Fibroblast of villous mesenchyme (primary cell): ENCODE measurements at places on chromosomes 4 and X. TPM values are rescaled to one million over a fixed set of nuclear protein-coding genes. Genes with fewer than 3 reads are reported as not detected.

The PTCHD1 gene
- total RNA-seq, result under 0.01 TPM in 1 of 2 replicates, not detected in the other

GRCh38 chr4:153553819-153554170, 87.6 kb downstream of the TMEM131L start:
- DNase-seq, result no peak

DNA sequence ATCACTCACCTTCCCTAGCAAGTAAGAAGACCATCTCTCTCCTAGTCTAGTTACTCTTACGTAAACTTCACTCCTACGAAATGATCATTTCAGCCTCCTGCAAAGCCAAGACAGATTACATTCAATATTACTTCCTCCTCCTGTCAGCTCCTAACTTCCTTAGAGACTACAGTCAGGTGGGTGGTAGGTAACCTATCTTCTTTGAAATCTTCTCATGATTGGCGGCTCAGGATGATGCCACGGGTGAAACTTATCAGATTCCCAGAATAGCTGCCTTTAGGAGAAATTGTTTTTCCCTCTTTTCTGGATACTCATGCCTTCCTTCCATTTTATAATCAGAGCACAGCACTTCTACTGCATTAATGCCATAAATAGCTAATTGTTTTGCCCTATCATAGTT, 744.8 kb upstream of the HS3ST1 start:
- no peak for DNase-seq

DNA sequence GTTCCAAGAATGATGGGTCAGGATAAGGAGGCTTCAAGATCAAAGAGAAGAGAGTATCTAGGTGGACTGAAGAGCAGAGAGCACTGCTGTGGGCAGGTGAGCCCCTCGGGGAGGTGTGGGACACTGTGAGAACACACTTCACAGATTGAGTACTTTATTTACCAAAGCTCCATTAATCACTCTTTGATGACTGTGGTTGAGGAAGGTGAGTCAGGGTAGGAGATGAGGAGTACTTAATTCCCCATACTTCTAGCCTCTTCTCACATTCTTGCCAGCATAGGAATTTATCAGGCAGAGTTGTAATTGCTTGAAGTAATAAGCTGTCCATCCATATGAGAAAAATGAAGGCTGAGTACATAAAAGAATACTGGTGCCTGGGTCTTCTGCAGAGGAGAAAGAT, 375.3 kb downstream of the PCDH10 start:
- DNase-seq, result no peak

The DOCK11 gene
- total RNA-seq, result 50.1 and 54.4 TPM in 2 replicates

DNA sequence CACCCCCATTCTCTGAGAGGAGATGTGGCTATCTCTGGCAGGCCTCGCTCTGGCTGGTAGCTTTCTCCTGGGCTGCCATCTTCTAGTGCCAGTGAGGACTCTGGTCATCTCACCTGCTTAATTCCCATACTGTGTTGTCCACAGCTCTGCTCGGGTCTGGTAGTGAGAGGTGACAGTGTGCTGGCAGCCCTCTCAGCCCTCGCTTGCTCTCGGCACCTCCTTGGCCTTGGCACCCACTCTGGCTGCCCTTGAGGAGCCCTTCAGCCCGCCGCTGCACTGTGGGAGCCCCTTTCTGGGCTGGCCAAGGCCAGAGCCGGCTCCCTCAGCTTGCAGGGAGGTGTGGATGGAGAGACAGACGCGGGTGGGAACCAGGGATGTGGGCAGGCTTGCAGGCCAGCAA, 52.7 kb downstream of the CPLX1 start:
- DNase-seq, result no peak

- no peak for DNase-seq
Measured at GRCh38 chr4:114208574-114209151, 229.2 kb upstream of the ARSJ start.
